ENCODE measurements at places on chromosomes 5 and 9. TPM values are rescaled to one million over a fixed set of nuclear protein-coding genes. Genes with fewer than 3 reads are reported as not detected.

Gene CCL27
- total RNA-seq, result not detected

Gene ZNF608
- 88.0 TPM for total RNA-seq

Gene WDR31
- total RNA-seq, result 0.95 TPM

Gene NR5A1
- total RNA-seq, result 1.2 TPM

Gene SLC1A1
- total RNA-seq, result 2.2 TPM

Gene MAP1B
- 251 TPM for total RNA-seq

Gene CDX1
- 0.59 TPM for total RNA-seq

Gene KCNT1
- total RNA-seq, result not detected

Gene F2RL1
- 141 TPM for total RNA-seq

Gene GMCL2
- not detected for total RNA-seq

Gene RASA1
- total RNA-seq, result 48.7 TPM
